ENCODE measurements at places on chromosomes 11 and 22. TPM values are rescaled to one million over a fixed set of nuclear protein-coding genes. Genes with fewer than 3 reads are reported as not detected.

The OR52N1 gene
- total RNA-seq: not detected

The GPR83 gene
- 0.29 TPM for total RNA-seq

The OR10D3 gene
- total RNA-seq: not detected

The IL18 gene
- not detected for total RNA-seq

The RTN3 gene
- total RNA-seq: 41.7 TPM

The MB gene
- total RNA-seq: not detected

The SCGB1C1 gene
- total RNA-seq: not detected

The KIF18A gene
- 0.52 TPM for total RNA-seq

Measured in naive thymus-derived CD8-positive, alpha-beta T cell (primary cell).